ENCODE measurements at places on chromosomes 4 and X.

DNA sequence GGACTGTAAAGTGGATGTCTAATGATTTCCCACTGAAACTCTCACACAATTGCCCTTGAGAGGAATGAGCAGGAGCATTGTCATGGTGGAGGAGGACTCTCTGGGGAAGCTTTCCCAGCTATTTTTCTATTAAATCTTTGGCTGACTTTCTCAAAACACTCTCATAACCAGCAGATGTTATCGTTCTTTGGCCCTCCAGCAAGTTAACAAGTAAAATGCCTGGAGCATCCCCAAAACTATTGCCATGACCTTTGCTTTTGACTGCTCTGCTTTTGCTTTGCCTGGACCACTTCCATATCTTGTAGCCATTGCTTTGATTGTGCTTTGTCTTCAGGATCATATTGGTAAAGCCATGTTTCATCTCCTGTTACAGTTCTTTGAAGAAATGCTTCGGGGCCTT, 120.2 kb upstream of the PDE5A start:
- no peak for DNase-seq

- no peak for DNase-seq
These were observed 1226.9 kb downstream of the PCDH7 start for GRCh38 chr4:31947101-31947500.

DNA sequence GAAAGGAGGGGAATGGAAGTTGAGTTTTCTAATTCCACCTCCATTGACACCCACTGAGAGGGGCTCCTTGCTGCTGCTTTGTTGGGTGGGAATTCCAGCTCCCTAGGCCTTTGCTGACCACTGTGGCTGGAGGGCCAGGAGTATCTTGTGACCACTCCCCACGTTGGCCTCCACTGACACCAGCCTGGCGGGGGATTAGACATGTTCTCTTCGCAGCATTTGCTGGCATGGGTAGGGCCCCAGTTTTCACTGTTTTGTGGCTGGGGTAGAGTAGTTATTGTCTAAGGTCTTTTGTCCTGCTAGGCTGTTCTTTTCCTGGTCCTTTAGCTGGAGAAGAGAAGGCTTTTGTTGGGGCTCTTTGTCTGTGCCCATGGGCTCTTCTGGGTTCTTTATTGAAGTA, 116.7 kb downstream of the CDKL5 start:
- DNase-seq = no peak

DNA sequence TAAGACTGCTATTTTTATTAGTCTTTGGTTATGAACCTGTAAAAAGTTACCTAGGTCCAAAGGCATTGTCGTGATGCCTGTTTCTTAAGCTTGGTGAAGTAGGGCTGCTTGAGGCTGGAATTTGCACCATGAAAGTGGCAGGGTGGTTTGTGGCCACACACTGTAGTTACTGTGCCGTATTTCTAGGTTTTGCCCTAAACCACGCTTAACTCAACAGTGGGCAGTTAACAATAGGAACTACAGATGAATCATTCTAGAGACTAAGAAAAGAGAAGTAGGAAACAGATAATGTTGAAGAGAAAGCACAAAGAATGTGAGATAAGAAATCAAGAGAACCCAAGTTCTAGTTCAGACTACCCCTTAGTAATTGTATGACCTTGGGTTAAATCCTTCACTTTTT, 11.5 kb downstream of the ETNPPL start:
- no peak for DNase-seq

DNA sequence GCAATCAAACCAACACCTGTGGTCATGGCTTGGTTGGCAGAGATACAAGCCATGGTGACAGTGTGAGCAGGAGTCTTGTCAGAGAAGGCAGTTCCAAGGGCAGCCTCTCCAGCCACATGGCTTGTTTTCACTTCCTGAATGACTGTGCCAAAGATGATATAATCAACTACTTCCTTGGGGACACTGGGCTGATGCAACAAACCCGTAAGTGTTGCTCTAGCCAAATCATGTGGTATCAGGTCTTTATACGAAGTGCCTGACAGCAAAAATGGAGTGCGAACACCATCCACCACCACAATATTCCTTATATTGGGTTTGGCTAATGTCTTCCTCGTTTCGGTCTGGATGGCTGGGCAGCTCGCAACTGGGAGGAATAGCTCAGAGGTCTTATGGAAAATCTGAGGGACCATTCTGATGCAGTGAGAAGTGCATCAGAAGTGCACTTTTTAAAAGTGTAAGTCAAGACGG, 922.0 kb downstream of the NLGN4X start:
- DNase-seq = no peak

DNA sequence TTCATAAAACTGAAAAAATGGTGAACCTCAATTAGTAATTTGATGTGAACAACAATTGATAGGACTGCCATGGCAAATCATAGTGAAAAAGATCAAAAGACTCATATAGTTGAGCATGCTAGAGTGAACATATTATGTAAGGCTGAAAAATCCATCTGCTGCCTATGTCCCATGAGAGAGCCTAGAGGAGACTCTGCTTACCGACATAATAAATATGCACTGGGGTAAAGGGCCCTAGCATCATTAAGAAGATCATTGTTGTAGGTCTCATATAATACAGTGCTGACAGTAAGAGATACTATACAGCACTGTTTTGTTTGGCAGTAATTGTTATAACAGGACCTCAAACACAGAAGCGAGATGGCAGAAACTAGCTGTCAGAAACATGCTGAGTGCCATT, 229.0 kb downstream of the PABPC4L start:
- DNase-seq = no peak

DNA sequence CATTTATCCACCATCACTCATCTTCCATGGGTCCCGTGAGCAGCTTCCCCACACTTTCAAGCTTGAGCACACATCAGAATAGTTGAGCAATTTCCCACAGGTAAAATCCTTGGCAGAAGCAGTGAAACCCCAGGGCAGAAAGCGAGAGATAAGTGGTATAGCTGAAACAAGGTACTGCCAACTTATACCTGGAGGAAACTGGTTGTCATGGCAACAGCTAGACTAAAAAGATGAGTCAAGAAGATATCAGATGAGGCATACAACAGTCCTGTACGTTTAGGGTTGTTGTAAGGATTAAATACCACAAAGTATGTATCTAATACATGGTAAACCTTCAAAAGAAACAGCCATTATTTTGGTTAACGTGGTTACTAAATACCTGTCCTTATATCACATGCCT, 66.9 kb upstream of the PHOX2B start:
- no peak for DNase-seq

- DNase-seq = no peak
These were observed 195.9 kb upstream of the BANK1 start for GRCh38 chr4:101594588-101594987.

DNA sequence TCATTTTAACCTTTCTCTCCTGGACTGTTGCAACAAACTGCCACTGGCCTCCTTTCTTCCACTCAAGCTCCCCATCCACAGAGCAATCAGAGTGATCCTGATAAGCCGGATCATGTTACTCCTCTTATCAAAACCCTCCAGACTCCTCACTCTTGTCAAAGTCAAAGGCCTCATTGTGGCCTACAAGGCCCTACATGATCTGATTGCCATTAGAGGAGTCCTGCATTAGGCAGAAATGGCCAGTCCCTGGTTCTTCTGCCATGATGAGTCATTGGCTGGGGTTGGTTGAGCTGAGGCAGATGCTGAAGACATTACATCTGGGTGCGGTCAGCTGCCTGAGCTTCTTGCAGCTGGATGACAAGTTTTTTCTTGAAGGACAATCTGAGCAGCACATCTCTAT, 32.7 kb upstream of the CASK start:
- no peak for DNase-seq

DNA sequence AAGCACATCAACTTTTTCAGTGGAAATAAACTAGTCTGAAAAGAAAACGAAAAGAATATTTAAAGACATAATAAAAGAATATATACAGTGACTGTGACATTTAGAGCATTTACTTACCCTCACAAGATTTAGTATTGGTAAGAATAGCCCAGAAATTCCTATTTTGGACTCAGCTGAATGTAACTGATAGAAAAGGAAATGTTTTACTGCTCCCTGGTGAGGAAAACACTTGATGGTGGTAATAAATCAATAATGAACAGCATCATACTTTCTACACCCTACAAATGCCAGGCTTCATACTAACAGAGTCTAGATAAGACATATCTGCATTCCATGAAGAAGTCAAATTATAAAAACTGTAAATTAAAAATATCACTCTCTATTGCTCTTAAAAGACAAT, 753.5 kb upstream of the PCDH10 start:
- DNase-seq = no peak

DNA sequence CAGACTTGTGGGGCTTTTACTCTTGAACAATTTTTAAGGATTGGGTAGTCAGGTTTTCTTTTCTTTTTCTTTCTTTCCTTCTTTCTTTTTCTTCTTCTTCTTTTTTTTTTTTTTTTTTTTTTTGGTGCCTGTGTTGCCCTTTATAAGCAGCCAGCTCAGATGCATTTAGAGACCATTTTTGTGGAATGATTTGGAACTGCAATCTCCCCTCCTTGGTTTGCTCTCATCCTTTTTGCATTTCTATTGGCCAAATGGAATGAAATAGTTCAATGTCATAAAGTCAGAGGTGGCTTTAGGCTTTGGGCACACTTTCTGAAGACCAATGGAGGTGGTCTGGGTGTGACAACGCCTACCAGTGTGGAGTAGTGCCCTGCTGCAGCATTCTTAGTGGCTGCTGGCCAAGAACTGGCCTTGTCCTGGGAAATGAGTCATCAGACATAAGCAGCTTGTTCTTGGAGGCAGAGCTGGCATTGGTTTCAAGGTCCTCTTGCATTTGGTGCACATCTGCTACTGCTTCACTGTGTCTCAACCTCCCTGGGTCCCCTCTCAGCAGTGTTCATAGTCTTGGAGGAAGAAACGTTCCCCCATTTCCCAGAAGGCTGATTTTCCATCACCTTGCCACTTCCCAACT, 84.5 kb downstream of the CT47B1 start:
- no peak for DNase-seq

- DNase-seq = no peak
These were observed 15.7 kb downstream of the ARMCX6 start for GRCh38 chrX:101602077-101602476.

DNA sequence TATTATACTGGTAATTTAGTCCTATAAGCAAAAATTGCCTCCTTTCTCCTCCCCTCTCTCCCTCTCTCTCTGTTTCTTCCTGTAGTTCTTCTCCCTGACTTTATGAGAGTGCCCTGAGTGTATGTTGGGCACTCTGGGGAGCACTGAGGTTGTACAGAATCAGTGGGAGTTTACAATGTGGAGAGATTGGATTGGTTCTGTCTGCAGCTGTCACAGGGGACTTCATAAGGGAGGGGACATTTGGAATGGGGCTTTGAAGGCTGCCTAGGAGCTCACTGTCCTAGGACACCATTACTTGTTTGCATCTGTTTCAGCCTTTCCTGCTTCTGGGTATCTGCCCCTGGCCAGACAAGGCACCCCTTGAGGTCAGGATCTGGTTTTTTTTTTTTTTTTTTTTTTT, 22.9 kb downstream of the SH3TC1 start:
- DNase-seq = no peak

GRCh38 chrX:74458736-74459135, 37.4 kb downstream of the SLC16A2 start:
- no peak for DNase-seq

DNA sequence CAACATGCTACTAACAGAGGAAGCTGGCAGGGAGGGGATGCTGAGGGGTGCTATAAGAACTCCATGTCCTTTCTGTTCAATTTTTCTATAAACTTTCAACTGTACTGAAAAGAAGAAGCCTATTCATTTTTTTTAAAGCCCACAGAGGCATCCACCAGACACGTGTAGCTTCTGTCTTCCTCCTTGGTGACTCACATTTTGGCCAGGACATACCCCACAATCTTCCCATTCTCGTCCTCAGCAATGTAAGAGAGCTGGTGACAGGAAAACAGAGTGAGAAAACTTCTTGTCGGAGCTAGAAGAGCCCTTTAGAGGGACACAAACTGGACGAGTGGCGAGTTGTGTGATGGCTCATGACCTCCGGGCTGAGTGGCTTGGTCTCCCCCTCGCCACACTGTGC, 1.1 kb downstream of the NAA10 start:
- no peak for DNase-seq

DNA sequence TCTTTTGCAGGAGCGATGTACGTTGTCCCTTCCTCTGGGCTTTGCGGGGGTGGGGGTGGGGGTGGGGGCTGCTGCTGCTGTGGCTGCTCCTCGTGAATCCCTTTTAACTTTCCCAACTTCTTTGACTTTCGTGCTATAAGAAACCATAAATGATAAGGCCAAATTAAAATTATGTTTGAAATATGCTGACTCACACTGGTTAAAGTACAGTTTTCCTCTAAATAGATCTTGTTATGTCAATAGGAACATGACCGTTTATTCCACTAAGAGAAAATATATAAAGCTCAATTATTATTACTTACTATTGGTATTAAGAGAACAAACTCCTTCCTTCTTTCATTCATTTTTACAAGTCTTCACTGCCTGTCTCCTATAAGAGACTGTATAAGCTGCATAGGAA, 287.4 kb downstream of the NR3C2 start:
- no peak for DNase-seq

DNA sequence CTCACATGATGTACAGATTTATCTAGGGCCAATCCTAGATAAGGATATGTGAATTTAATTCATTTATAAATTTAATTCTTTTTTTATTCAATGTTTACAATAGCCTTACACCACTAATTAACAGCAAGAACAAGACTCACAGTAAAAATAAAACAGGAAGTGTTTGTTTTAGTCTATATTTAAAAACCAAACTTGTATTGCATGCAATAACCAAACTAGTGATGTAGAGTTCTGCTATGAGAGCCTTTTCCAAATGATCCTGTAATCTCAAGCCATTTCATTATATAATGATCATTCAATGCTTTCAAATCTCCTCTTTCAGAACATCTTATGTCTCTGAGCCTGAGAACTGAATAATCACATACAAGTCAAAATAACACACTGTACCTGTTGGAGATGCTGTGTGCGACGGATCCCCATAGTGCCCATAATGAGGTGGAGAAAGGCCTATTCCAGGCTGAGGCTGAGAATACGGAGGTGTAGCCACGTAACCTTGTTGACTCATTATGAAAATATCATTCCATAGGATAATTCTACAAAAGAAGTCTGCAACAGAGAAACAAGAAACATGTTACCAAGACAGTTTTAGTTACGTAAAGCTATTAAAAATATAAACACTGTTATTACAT, 2.6 kb downstream of the SEC24D start:
- DNase-seq = no peak

GRCh38 chr4:68076194-68076593, 53.5 kb downstream of the TMPRSS11F start:
- no peak for DNase-seq

GRCh38 chr4:95268819-95269565, 279.8 kb downstream of the UNC5C start:
- DNase-seq = no peak

Data from GM12864 (cell line).